ENCODE measurements at places on chromosomes 11 and 22. TPM values are rescaled to one million over a fixed set of nuclear protein-coding genes. Genes with fewer than 3 reads are reported as not detected.

The MMP27 gene
- not detected for polyA plus RNA-seq

The GAS2L1 gene
- polyA plus RNA-seq, result 2.3 TPM

The EFEMP2 gene
- 0.67 TPM for polyA plus RNA-seq

The CDC42EP2 gene
- polyA plus RNA-seq, result 1.3 TPM

The RAB39A gene
- polyA plus RNA-seq, result 3.1 TPM

All from neural cell (in vitro differentiated cells).